ENCODE measurements at places on chromosomes 3 and 15. TPM values are rescaled to one million over a fixed set of nuclear protein-coding genes. Genes with fewer than 3 reads are reported as not detected.

DNA sequence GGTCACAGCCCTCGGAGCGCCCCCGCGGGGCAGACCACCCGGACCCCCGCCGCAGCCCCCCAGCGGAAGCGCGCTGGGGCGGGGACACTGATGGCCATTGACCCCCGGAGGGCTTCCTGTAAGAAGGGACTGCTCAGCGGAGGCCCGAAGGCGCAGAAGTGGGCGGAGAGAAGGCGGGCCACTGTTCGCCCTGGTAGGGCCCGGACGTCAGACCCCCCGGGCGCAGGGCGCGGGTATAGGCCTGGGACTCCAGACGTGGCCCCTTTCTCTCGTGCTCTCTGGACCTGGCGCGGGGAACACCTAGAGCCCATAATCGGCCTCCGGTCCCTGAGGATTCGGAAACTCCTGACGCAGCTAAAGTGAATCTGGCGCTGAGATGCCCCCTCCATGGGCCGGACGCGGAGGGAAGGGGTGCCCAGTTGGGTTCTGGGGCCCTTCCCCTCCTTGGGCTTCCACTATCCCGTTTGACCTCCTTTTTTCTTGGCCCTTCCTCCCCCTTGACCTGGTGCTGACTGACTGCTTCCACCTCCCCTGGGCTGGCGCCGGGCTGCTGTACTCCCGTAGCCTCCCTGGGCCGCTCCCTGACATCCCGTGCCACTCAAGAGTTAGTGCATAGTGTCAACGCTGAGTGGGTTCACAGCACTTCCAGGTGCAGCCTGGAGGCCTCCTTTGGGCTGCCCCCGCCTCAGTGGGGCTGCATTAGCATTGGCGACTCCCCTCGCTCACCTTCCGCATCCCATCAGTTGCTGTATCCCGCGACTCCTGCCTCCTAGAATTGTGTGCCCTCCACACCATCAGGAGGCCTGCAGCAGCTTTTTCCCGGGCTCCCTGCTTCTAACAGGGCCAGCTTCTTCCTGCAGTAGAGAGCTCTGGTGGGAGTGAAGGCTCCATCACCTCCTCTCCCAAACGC, 694 bp downstream of the ABTB1 start:
- DNase-seq, result peak; percentile 57

RTP1 gene
- total RNA-seq, result not detected

NANOGP8 gene
- not detected for total RNA-seq

GRCh38 chr3:160773722-160774121, 17.7 kb downstream of the PPM1L start:
- DNase-seq, result no peak

ADGRG7 gene
- not detected for total RNA-seq

- no peak for DNase-seq
Measured at GRCh38 chr3:155519078-155519477, 225.6 kb upstream of the STRIT1 start.

RAP2B gene
- 8.6 TPM for total RNA-seq

HHLA2 gene
- 0.26 TPM for total RNA-seq

DNA sequence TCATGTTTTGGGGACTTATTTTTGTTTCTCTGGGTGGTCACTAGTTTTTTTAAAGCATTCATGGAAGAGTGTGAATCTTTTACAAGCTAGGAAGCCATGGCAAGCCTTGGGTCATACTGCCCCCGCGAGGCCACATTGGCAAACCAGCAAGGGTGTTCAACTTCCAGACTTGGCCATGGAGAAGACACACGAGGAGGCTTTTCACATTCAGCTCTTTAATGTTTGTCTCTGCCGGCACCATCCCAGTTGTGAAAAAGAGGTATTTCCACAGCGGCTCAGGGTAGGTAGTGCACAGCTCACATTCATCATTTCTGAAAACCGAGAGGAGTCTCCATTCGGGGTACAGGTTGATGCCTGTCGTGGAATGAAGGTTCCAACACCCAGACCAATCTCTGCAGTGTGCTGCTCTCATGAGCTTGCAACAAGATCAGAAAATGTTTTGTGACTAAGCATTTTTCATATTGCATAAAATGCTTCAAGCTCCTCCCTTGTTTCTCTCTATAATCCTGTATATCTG, 7.7 kb downstream of the CCR5 start:
- peak; percentile 85 for DNase-seq

CEP19 gene
- total RNA-seq, result 3.1 TPM

- no peak for DNase-seq
Measured at GRCh38 chr15:89342840-89343239, 8.2 kb upstream of the POLG start.

DNA sequence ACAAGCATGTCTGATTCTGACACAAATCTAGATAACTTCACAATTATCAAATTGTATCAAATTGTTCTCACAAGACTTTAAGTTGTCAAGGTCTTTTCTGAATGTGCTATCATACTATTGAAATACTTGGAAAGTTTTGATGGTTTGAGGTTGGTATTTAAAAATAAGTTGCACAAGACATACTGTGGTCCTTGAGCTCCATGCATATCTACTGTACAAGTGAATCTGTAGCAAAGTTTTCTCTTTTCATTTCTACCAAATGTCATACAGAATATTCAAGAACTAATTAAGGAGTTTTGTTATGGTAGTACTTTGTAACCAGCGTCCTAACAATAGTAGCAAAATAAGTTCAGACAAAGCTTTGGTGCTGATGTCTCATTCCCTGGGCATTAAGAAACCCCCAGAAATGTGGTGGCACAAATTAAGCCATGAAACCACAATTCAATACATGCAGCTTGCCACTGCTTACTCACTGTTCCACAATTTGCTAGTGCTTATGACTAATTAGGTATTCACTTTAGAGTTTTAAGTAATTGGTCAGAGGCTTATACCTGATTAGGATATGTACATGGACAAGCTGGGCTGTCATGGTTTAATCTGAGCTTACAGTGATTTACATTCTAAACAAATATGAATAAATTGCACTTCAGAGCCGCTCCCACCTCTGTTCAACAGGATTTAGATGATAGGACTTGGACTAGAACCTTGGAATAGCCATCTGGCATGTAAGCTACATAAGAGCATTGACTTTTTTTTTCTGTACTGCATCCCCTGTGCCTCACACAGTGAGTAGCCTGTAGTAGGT, 8.8 kb downstream of the TBC1D23 start:
- peak; percentile 43 for DNase-seq

DNA sequence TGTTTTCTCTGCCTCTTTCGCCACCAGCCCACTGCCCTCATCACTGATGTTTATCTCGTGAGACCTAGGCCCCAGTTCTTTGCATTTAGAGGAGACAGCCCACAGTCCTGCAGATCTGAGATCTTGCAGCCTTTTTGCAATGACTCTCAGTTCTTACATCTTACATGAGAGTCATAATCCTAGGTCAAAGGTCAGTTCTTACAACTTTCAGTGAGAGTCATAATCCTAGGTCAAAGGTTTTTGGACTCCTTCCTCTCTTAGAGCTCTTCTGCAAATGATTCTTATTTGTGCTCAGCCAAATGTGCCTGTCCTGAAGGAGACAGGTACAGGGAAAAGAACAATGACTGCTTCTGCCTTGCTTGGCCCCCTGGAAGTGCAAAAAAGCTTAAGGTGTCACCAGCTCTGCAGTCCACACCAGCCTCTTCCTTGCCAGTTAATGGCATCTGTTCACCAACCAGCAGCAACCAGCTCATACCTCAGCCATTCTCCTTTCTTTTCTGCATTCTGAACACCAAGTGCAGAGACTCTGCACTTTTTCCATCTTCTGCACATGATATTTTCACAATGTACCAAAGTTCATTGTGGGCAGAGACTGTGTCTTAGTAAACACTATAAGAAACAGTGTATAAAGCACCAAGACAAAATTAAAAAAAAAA, 67.1 kb downstream of the ABHD5 start:
- no peak for DNase-seq

Measured in activated naive CD4-positive, alpha-beta T cell treated with anti-CD3 and anti-CD28 coated beads for 36 hours (primary cell).